ENCODE measurements at places on chromosomes 1 and 21.

GRCh38 chr21:35849144-35849543, 211.2 kb downstream of the SETD4 start:
- no peak for DNase-seq

- no peak for DNase-seq
These were observed 46.2 kb upstream of the PRRX1 start for GRCh38 chr1:170617591-170618330.

DNA sequence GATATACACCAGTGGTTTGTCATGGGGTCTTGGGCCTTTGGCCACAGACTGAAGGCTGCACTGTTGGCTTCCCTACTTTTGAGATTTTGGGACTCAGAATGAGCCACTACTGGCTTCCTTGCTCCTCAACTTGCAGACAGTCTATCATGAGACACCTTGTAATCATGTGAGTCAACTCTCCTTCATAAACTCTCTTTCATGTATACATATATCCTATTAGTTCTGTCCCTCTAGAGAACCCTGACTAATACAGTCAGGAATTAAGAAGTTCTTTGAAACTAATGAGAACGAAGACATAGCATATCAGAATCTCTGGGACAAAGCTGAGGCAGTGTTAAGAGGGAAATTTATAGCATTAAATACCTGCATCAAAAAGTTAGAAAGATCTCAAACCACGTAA, 110.8 kb downstream of the SLC5A9 start:
- no peak for DNase-seq

- no peak for DNase-seq
These were observed 364.0 kb upstream of the DUSP10 start for GRCh38 chr1:222105861-222106260.

GRCh38 chr1:177505905-177506590, 335.3 kb downstream of the BRINP2 start:
- DNase-seq, result no peak
